ENCODE measurements at places on chromosomes 3 and 15.

DNA sequence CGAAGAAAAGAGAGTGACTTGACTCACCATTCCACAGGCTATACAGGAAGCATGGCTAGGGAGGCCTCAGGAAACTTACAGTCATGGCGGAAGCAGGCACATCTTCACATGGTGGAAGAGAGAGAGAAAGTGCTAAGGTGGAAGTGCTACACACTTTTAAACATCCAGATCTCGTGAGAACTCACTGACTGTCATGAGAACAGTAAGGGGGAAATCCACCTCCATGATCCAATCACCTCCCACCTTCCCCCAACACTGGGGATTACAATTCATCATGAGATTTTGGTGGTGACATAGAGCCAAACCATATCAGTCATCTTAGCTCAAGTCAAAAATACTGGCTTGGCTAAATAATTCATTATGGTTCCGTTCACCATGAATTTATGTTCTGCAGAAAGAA lies 45.3 kb upstream of the NEDD4 start:
- no peak for DNase-seq

DNA sequence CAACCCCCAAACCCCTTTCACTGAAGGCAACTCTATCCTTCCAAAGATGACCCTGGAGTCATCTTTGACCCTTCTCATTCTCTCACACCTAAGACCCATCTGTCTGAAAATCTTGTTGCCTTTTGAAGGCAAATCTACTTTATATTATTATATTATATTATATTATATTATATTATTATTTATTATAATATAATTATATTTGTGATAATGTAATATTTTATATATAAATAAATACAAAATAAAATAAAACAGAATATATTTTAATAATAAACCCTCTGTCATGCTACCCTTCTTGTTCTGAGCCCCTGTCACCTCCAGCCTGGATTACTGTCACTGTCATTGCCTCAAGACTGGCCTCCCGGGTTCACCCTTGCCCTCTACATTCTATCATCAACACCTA lies 5.0 kb upstream of the PROK2 start:
- DNase-seq, result no peak

GRCh38 chr3:2976796-2977195 lies 133.4 kb downstream of the IL5RA start:
- DNase-seq, result no peak

- DNase-seq, result peak; percentile 63
Measured at GRCh38 chr3:45029661-45030060, 3.6 kb downstream of the CLEC3B start.

GRCh38 chr3:14463330-14464140 lies 61.1 kb downstream of the SLC6A6 start:
- no peak for DNase-seq

DNA sequence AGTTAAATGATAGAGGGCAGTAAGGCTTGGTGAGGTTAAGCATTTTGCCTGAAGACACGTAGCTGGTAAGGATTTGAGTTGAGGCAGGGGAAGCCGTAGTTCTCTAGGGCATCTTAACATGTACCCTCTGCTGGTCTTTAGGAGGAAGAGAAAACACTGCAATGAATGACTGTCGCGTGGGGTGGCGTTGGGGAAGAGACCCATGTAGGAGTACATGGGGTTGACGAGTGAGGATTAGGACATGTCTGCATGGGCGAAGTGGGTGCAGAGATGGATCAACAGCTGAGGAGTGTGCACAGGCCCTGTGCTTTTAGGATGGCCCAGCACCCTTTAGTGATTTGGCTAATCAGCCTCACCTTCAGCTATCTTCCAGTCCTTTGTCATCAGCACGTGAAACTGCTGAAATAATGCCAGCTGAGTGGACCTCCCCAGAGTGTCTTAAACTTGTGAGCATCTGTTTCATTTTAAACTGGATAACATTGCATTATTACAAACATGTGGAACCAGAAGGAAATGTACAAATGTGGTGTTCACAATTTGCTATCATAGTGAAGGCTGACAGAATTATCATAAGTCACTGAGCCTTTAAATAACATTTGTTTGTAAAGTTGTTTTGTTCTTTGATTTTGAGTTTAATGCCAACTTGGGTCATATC lies 15.3 kb downstream of the P2RY14 start:
- DNase-seq, result peak; percentile 38

All from AG08395 (cell line).